CD4-positive, alpha-beta T cell treated with Interleukin-12 subunit alpha and Interleukin-12 subunit beta, for 1 hour (primary cell): ENCODE measurements at places on chromosomes 3 and 15.

DNA sequence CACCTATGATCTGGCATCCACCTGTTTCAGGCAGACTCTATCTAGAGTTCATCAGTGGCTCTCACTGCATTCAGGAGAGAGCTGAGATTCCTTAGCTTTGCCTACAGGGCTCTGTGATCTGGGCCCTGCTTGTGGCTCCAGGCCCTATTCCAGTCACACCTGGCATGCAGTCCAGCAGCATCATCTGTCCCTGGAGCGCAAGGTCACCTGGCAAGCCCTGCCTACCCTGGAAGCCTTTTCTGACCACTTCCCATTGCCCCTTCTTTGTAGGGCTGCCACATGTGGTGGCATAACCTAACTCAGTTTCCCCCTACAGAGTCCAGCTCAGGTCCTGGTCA is 115.1 kb upstream of the PLXNA1 start:
- DNase-seq = no peak

DNA sequence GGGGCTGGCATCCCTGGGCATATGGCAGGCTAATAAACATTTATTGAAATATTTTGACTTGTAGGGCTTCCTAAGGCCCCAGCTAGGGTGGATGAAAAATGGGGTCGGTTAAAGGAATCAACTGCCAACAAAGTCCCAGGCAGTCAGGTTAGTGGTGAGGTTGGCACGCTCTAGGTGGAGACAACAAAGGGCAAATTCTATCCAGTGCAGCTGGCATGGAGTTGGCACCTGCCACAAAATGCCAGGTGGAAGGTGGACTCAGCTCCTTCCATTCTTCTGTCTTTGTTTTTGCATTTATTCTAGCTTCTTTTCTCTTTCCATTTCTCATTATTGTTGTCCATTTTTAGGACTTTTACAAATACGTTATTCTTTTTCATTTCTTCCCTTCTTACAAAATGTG is 31.0 kb downstream of the LCMT2 start:
- no peak for DNase-seq

DNA sequence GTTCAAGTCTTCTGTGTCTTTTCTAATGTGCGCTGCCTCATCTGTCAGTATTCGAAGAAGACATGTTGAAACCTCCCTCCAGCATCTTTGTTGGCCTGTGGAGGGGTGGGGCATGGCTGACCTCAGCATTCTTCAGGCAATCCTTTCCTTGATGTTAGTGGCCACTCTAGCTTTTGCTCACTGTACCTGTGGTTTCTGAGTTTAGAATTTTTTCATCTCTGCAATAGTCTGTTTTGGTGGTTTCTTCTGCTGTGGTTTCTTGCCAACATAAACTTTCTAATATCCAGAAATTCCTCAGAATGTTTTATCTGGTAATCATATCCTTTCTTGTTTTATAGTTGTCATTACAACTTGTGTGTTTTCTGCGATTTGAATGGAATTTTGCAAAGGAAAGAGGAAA is 251.3 kb upstream of the NR2E3 start:
- no peak for DNase-seq

DNA sequence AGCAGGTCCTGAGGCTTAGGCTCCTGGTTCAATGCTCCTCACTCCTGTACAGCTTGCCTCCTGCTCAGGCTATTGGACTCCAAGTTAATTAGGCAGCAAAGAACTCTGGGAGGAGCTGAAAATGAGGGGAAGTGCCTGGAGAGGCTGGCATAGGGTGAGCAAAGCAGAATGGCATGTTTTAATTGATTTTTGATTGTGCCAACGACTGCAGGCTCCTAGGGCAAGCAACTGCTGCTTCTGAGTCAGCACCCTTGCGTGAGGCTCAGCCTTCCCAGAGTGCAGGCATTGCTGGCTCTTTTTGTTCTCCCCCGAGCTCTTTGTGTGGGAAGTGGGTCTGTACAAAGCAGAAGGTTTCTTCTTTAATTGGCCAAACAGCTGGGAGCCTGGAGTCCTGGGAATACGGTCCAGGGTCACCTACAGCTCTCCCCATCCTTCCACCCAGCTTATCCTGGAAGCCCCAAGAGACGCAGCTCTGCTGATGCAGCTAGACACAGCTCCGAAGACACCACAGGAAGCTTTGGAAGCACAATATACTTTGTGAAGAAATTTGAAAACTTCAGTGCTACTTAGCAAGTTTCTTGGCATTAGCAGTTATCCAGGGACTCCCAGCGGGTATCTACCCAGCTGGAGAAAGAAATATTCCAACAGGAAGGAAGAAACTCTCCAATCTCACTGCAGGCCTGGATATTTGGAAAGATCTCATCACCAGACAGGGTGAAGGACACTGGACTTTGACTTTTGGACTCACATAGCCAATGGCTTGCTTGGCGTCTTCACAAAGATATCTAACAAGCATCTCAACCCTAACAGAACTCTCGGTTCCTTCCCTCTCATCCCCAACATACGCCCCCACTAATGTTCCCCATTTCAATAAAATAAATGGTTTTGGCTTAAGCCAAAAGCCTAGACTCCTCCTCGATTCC is 76.8 kb downstream of the BDH1 start:
- DNase-seq = no peak

DNA sequence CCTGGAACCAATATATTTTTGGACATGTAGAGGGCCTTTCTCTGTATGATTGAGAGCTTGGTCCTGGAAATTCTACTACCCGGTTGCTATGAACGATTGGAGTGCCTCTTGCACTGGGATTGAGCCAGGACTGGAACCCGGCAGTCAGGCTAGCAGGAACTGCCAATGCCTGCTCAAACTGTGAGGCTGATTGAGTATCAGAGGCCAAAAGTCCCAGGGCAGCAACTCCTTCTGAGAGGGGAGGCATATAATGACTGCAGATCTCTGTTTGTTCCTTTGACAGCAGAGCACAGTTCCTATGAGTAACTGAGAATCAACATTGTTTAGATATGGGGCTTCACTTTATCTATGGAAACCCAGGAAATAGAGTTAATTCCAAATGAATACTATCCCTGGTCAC is 12.9 kb downstream of the IQCH start:
- DNase-seq = no peak
